Trophoblast cell (in vitro differentiated cells and primary cell): ENCODE measurements at places on chromosomes 7 and 10.
A peak's percentile ranks its signal among the peaks of the same experiment; 100 is the strongest.

DNA sequence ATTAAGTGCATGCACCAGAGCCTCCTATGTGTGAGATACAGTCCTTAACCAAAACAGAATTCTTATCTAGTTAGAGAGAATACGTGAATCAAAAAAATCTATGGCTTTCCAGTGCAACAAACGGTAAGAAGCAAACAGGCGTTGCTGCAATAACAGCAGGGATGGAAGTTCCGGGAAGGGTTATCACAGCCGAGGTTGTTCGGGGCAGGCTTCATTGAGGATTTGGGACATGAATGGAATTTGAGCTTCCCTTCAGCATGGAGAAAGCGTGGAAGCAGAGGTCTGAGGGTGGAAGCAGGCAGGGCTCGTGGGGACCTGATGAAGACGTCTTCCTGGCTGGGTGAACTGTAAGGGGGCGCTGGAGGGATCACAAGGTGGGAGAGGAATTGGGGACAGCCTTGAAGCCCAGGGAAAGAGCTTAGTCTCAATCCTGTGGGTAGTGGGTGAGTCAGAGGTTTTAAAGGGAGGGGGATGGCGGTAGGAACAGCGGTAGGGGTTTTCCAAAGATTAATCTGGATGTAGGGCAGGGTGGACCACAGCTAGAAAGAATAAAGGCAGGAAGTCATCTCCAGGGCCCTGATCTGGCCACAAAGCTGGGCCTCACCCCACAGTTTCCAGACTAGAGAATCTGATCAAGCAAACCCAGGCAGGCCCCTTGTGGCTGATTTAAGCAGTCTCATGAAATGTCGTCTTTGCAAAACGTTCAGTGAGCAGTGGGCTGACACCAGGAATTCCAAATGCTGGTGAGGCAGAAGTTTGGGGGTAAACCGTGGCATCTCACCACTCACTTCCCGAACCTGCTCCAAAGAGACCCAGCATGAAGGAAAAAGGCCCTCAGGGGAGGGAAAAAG, 65.1 kb downstream of the CALML3 start:
- DNase-seq, result peak; percentile 69

GRCh38 chr7:112447406-112447805, 2.9 kb upstream of the IFRD1 start:
- no peak for DNase-seq

GRCh38 chr7:55172881-55173609, 154.2 kb downstream of the EGFR start:
- no peak for DNase-seq

DNA sequence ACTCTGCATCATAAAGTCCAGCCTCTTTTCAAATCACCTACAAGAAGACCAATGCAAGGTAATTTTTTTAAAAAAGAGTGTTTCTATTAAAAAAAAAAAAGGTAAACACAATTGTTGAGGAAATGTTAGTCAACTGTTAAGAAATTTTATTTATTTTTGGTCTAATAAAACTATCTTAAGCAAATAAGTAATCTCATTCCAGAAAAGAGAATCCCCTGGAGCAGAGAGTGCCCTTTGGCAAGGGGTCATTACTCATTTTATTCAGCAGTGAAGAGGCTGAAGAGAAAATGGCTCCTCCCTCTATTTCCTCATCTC, 63.4 kb upstream of the GSDME start:
- DNase-seq, result no peak

- DNase-seq, result no peak
Observed at GRCh38 chr10:131580674-131581073, 269.2 kb upstream of the TCERG1L start.

DNA sequence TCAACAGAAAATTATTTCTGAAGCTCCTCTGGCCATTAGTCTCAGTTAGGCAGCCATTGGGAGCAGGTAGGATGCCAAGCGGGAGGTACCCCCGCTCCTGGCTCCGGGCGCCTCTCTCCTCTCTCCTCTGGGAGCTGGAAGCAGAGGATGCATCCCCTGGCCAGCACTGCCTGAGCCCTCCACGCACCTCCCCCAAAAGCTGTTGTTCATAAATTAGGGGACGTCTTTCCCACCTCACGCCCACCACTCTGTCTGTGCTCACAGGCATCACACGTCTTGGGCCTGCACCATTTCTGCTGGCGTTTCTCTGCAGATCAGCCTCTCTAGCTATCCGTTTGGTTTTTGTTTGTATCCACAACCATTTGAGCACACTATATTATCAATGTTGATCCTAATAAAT, 609.0 kb upstream of the FOXK1 start:
- DNase-seq, result no peak

DNA sequence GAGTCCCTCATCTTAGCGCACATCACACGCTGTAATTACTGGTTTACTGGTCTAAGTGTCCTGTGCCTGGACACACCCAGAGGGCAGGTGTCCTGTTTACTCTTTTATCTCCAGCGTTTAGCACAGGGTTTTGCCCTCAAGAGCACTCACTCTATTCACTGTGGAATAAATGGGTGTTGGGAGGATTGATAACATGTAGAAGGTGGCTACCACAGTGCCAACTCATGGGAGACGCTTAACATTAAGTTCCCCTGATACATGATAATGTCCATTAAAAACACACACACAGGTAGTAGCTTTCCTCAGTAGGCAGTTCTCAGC, 96.1 kb upstream of the EFCAB10 start:
- DNase-seq, result no peak

DNA sequence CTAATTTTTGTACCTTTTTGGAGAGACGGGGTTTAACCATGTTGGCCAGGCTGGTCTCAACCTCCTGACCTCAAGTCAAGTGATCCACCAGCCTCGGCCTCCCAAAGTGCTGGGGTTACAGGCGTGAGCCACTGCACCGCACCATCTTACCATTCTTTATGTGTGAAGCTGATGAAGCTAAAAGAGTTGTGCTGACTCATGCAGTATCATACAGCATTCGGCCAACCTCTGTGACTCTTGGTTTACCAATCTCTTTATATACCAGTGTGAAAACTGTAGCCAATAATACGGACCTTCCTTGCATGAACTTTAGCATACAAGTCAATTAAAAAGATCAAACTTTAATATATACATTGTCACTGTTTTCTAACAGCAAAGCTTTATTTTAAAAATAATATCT, 878.2 kb upstream of the MBL2 start:
- DNase-seq, result no peak

DNA sequence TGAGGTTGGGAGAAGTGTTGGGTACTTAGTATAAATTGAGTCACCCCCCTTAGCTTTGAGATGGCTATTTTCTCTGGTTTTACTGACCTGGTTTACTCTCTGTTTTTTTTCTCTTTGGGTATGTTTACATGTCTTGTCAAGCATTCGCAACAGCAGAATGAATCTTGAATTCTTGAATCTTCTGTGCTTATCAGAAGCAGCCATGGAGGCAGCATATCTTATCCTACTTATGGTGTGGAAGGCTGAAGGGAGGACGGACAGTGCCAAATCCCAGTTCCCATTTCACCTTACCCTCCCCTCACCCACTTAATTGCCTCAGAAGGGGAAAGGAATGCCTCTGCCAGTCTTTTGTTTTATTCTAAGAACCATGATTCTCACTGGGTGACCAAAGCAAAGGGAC, 3.7 kb downstream of the SND1 start:
- no peak for DNase-seq

DNA sequence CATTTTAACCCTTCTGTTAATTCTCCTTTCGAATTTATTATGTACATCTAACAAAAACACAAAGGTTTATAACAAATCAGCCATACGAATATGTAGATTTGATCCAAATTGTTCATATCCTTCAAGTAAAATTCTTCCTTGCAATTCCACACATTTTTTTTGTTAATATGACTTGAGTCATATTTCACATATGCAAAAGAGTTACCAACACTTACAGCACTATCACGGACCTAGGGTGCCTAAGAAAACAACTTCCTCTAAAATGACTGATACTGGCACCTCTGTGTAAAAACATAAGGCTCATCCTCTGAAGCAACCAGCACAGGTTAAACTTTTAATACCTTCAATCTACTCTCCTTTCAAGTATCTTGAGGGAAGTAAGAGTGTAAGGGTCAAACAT, 451.8 kb downstream of the SEMA3D start:
- DNase-seq, result no peak

DNA sequence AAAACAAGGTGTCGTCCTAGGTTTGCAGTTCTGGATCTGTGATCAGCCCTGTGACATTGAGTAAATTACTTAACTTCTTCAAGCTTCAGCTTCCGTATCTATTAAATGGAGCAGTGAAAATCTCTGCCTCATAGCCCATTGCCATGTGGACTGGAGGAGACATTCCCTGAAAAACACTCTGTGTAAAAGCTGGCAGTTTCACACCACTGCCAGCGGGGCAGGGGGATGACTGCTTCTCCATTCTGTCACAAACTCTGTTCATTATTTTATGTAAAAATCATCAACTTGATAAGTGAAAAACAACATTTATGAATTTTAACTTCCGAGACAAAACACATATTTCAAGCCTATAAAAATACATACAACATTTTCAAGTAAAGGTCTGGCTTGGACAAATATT, 234.7 kb downstream of the BMPER start:
- no peak for DNase-seq

DNA sequence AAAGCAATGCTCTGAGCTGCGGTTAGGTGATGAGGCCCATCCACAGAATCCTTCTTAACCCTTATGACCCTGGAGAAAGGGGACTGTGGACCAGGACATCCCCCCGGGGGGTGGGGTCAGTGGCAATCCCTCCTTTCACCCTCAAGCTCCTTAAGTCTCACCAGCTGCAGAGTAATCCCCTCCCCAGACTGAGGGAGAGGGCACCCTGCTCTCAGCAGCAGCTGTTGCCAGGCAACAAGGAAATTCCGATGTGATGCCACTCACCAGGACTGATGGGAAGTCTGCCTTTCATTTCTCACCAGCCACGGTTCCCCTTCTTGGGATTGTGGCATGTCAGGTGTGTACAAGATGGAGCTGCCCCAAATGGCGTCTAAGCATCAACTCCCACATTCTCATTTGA, 129.6 kb downstream of the DOCK1 start:
- DNase-seq, result no peak

- DNase-seq, result no peak
Observed at GRCh38 chr10:76950354-76950753, 687.3 kb downstream of the KCNMA1 start.

- peak; percentile 40 for DNase-seq
Observed at GRCh38 chr10:34723750-34724149, 91.3 kb downstream of the PARD3 start.

GRCh38 chr10:50152792-50153272, 85.1 kb downstream of the WASHC2A start:
- no peak for DNase-seq

GRCh38 chr7:140671966-140672365, 779 bp upstream of the ADCK2 start:
- DNase-seq, result no peak

GRCh38 chr7:45574669-45575500, 717 bp downstream of the ADCY1 start:
- DNase-seq, result peak; percentile 5

GRCh38 chr10:114103284-114103683, 59.6 kb downstream of the ADRB1 start:
- DNase-seq, result no peak

DNA sequence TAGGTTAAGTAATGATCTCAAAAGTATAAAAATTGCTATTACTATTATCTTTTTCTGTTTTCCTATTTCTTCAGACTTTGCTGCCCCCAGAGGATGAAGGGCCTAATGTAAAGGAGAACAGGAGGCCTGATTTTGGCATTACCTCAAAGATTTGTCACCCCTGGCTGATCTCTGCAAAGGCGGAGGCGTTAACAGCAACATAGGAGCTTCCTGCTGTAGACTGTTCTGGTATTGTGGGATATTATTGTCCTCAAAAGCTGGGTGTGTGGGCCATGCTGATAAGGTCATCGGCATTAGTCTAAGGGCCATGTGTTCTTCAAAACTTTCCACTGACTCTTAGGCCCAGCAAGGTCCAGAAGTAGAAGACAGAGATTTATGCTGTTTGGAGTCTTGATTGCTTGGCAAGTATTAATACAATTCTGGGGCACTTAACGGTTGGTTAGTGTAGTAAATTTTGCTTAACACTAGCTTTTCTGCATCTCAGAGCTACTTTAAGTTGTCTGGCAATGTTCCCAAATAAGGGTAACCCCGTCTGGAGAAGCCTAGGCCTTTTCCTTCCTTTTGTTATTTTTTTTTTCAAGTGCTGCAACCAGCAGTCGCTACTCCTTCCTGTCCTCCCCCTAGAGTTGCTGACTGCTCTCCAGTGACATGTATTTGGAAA, 14.0 kb upstream of the ENTPD1 start:
- DNase-seq, result no peak

DNA sequence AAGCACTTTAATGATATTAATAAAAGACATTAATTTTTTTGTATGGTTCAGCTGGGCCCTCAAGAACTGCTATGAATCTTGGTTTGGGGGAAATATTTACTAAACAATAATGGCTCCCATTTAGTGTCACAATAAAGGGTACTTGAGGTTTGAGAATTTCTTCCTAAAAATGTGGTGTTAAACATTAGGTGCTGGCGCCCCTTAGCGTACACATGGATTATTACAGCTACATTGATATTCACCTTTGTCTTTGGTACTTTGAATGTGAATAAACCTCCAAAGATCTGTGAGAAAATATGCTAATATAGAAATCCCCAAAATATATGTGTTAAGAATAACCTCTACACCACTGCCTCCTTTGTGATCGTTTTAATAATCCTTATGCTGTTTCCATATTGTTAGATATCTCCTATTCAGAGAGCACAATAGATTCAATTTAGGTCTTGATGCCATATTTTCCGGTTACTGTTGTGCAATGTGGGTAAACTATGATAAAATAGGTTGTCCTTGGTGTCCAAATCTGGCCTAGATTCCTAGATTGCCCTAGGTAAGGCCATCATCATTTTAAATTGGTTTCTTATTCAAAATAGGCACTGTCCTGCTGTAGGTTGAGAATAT, 161.8 kb upstream of the CACNA2D1 start:
- no peak for DNase-seq

DNA sequence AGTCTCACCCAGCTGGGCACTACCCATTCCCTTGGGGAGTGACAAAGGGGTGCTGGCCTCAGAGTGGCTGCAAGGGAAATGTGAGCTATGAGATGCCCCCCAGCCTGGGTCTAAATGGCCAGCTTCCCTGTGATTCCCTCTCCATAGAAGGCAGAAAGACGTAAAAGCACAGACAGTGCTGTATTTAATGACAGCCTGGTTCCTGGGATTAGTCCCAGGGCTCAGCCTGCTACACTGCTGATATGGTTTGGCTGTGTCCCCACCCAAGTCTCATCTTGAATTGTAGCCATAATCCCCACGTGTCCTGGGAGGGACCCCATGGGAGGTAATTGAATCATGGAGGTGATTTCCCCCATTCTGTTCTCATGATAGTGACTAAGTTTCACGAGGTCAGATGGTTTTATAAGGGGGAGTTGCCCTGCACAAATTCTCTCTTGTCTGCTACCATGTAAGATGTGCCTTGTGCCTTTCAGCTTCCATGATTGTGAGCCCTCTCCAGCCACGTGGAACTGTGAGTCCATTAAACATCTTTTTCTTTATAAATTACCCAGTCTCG, 23.9 kb upstream of the CALN1 start:
- DNase-seq, result no peak

GRCh38 chr10:114315566-114316420, 76.7 kb downstream of the VWA2 start:
- DNase-seq, result no peak
